AG20443 (cell line): ENCODE measurements at places on chromosomes 3 and 15.

DNA sequence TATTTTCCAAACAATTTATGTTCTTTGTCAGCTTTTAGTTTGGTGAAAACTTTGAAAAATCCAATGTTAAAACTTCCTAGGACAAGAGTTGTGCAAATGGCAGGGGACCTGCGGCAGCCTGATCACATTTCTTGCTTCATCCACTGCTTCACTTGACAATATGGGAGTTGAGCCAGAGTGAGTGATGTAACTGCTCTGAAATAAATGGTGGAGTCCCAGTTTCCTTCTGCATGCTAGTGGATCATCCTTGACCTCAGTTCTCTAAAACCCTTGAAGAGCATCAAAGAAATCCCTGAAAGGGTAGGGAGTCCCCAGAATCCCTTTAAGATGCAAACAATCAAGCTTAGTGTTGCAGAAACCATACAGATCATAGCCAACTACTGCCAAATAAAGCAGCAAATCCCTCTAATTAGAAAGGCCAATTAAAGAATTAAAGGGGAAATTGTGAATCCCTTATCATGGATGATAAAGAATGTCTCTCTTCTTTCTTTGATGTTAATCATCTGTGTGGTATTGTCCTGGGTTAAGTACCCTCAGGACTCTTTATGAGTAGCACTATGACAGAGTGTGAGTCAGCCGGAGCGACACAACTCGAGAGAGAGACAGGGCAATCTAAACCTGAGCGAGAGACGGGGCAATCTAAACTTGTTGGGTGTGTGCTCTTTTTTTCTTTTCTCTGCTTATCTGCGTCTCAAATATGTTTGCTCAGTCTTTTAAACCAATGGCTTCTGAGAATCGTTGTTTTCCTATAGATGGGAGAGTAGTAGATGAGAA is 41.8 kb upstream of the GAP43 start:
- peak; percentile 17 for DNase-seq

GRCh38 chr3:38454178-38454883 is 641 bp downstream of the ACVR2B start:
- DNase-seq = peak; percentile 68

- DNase-seq = no peak
Observed at GRCh38 chr3:157477441-157477840, 25.8 kb downstream of the VEPH1 start.

- no peak for DNase-seq
Observed at GRCh38 chr3:44175070-44175469, 66.6 kb upstream of the TOPAZ1 start.

DNA sequence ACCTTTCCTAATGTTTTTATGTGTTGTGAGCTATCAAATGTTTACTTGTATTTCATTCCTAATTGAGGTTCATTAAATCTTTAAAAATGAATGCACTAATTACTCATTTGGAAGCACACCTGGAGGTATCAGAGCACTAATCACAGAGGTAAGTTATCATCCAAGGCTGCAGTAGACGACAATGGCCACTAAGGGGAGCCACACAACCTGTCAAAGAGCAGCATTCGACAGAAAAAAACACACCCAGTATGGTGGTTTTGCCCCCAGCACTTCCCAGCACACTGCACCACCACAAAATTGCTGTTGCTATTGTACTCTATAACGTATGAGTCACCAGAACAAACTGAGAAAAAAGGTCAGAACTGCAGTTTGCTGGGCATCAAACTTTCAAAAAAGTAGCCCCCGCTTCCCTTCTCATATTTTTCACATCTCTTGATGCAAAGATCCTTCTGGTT is 205.9 kb upstream of the IGF1R start:
- peak; percentile 86 for DNase-seq

- DNase-seq = no peak
Observed at GRCh38 chr3:28940994-28941393, 339.9 kb upstream of the RBMS3 start.

DNA sequence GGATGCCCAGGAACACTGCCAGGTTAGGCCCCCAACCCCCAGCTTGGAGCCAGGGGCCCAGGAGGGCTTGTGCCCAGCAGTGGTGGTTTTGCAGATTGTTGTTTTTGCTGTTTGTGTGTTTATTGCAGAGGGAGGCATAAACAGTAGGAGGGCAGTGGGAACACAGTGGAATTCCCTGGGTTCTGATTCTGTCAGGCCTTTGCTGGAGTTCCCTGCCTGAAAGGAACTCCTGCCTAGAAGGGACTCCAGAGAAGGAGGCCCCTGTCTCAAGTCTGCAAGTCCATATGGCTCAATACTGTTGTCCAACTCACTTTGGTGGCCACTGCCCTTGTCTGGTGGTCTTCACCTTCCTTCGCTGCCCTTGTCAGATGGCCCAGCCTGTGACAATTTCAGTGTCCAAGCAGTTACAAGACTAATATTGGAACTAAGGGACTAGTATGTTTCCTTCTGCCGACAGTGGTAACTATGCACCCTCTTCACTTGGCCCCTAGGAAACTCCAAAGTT is 47.4 kb upstream of the RAB6B start:
- DNase-seq = no peak

DNA sequence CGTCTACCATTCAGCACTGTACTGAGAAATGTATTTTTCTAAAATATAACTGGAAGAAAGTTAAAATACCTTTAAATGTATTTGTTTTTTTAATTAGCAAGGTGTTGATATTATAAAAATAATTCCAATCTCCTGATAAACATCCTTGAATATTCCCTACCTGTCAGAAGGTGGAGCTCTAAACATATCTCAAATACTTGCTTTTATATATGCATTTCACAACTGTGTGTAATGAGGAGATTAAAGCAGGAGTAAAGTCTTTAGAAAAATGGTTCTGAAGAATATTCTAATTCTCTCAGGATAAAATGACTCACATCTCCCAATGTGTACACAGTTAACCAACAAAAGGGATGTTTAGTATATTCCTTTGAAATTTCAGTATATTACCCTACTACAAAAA is 422.7 kb downstream of the PLCL2 start:
- no peak for DNase-seq

- DNase-seq = no peak
Observed at GRCh38 chr3:12643010-12643380, 20.9 kb downstream of the RAF1 start.

DNA sequence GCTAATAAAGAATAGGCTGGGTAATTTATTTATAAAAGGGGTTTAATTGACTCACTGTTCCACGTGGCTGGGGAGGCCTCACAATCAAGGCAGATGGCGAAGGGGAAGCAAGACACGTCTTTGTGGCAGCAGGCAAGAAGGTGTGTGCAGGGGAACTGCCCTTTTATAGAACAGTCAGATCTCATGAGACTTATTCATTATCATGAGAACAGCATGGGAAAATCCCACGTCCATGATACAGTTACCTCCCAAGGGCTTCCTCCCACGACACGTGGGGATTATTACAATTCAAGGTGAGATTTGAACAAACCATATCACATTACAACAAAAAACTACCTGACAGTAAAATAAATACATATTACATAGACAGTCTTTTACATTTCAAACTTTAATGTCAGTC is 414.9 kb downstream of the NAALADL2 start:
- no peak for DNase-seq

DNA sequence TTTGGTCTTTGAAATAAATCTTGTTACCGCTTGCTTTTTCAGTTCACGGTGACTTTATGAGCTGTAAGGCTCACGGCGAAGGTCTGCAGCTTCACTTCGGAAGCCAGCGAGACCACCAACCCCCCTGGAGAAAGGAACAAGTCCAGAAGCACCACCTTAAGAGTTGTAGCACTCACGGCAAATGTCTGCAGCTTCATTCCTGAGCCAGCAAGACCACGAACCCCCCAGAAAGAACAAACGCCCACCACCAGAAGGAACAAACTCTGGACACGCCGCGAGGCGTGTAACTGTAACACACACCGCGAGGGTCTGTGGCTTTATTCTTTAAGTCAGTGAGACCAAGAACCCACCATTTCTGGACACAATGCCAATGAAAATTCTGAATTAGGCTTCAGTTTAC is 28.8 kb downstream of the GOLGA6A start:
- DNase-seq = no peak

DNA sequence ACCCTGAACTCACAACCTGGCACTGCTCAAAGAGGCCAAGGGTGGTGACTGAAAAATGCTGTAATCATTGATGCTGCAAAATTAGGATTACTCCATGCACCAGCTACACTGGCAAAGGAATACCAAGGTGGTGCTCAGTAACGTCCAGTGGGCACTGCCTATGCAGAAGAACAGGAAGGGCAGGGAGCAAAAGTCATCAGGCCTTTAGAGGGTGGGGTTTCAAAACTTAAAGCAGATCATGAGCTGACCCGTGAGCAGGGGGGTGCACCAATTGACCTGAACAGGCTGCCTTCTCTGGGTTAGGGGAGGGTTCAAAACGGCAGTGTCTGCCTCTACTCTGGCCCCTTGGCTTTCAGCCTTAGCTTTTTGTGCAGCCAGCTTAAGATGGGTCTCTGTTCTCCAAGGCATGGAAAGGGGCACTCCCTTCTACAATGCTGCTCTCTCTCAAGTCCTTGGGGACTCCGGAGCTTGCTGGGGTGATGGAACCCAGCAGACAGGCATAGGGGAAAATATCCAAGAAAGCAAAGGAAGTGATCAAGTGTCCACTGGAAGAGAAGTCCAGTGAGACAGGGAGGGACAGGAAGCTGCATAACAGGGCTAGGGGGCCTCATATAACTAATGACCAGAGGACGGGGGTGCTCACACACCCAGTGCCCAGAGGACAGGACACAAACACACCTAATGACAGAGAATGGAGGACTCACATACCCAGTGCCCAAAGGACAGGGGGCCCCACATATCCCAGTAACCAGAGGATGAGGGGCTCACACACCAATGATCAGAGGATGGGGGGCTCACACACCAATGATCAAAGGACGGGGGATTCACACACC is 11.4 kb downstream of the RAB6B start:
- DNase-seq = peak; percentile 6

GRCh38 chr3:25817107-25817506 is 27.2 kb downstream of the OXSM start:
- no peak for DNase-seq

DNA sequence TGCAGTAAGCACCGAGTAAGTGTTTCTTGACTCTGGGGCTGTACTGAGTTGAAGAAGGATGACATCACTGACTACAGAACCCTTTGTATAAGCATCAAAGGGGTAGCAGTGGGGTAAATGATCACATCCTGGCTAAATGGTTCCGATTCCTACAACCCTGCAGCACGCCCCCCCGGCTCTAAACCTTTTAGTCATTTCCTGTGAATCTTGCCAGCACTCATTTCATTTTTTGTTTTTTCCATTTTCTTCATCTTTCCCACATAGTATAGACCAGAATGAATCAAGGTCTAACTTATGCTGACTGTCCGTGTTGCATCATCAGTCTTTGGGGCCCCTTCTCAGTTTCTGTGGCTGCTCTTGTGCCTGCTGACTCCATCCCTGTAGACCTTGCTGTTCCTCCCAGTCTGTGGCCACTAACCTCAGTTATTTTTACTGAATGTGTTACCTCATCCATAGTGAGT is 383.1 kb upstream of the TPRG1 start:
- DNase-seq = peak; percentile 70

DNA sequence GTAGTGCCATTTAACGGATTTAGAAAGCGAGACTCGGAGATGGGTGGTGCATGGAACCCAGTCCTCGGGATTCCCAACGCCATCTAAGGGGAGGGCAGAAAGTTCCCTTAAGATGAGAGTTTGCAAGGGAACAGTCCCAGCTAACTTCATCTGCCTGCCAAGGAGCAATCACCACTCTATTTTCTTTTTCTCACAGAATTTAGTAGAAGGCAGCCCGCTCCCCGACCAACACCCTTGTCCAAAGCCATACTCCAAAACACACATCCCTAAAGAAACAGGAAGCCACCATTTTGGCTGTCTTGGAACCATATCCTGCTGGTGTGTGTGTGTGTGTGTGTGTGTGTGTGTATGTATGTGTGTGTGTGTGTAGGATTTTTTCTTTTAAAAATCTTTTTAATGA is 7.1 kb upstream of the FGD5 start:
- no peak for DNase-seq

DNA sequence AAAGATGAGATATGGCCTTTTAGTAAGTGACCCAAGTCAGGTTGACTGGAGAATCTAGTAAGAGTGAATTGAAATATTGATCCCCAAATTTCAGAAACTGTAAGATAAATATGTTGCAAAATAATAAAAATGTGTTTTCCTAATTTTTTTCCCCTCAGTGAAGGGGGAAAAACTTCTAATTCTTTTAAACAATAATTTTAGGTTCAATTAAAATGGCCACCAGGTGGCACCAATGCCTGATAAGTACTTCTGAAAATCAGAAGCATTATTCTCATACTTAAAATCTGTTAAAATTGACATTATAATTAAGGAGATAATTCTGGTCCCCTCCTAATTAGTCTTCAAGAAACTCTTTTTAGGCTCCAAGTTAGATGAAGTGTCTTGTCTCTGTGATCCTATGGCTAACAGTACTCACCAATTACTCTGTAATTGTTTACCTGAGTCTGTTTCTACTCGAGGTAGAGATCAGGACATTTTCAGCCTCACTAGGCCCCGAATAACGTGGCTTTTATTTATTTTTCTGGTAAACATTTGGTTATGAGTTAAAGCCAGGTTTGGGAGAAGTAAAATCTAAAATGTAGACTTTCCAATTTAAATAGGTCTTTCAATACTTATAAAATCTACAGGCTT is 52.6 kb downstream of the NMD3 start:
- DNase-seq = no peak
